Calu3 (cell line): ENCODE measurements at places on chromosomes 5 and 9. TPM values are rescaled to one million over a fixed set of nuclear protein-coding genes. Genes with fewer than 3 reads are reported as not detected.

The SEMA5A gene
- total RNA-seq: 0.52 and 0.93 TPM in 2 replicates

DNA sequence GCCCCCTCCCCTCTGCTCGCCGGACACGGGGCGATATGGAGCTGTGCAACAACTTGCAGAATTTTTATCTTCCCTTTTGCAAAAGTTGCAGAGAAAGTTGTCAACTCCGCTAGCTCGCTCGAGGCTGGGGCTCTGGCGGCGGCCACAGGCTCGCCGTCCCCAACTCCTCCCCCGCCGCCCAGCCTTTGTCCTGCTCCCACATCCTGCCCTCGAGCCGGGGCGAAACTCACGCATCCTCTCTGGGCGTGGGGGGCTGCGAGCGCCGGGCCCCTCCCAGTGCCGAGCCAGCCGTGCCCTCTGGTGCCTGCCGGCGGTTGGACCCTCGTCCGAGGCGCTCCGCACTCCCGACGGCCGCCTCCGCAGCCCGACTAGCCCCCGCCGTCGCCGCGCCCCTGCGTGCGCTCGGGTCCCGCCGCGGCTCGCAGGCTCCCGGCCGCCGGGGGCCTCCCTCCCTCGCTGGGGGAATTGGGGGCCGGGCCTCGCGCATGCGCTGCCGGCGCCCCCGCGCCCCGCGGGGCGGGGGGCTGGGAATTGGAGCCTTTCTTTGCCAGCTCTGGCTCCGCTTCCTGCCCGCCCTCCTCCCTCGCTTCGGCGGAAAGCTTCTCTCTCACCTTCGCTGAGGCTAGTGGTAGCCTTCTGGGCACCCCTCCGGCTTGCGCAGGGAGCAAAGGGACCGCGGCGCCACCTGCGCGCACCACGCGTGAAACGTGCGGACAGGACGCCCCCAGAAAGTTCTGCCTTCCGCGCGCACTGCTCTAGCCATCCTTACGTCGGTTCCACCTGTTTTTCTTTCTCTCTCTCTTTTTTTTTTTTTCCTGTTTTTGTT, at the start of gene CCNJL:
Gene CCNJL (minus strand): TSS at position 431 of the 826 bp plus-strand sequence. CDS start 641 bp downstream, outside the sequence.
- H3K4me3 ChIP-seq: peak within 1 kb of the TSS; percentile 81
- H3K4me1 ChIP-seq: peaks cover 59% of the 10 kb centered on the region
- peak; percentile 84 for DNase-seq
- H3K36me3 ChIP-seq: peaks cover 33% of the 10 kb centered on the region
- no peaks in the 10 kb centered on the region for H3K27me3 ChIP-seq

GRCh38 chr5:110038297-110038997, 348.7 kb downstream of the MAN2A1 start:
- H3K27ac ChIP-seq: no peak overlapping the region
- H3K4me3 ChIP-seq: no peak overlapping the region
- H3K27me3 ChIP-seq: peaks cover 17% of the 10 kb centered on the region

- H3K4me3 ChIP-seq: peak overlapping the region; percentile 82
- H3K4me1 ChIP-seq: peaks cover 31% of the 10 kb centered on the region
Observed at GRCh38 chr5:98769959-98770208, 3.6 kb upstream of the RGMB start.

The EDIL3 gene
- 0.07 and 0.24 TPM in 2 replicates for total RNA-seq

The MARCHF11 gene
- total RNA-seq: not detected in 2 replicates

GRCh38 chr5:5558638-5559527, 136.4 kb downstream of the ICE1 start:
- no peak for DNase-seq
- no peaks in the 10 kb centered on the region for H3K27me3 ChIP-seq
- no peak overlapping the region for H3K27ac ChIP-seq

The EFNA5 gene
- 172 and 216 TPM in 2 replicates for total RNA-seq

The C5orf58 gene
- total RNA-seq: not detected in 2 replicates

The CCL28 gene
- 9.9 and 12.2 TPM in 2 replicates for total RNA-seq
